GM12865 (cell line): ENCODE measurements at places on chromosomes 12 and 14.

- no peak for DNase-seq
Measured at GRCh38 chr14:66701813-66702212, 193.9 kb downstream of the GPHN start.

DNA sequence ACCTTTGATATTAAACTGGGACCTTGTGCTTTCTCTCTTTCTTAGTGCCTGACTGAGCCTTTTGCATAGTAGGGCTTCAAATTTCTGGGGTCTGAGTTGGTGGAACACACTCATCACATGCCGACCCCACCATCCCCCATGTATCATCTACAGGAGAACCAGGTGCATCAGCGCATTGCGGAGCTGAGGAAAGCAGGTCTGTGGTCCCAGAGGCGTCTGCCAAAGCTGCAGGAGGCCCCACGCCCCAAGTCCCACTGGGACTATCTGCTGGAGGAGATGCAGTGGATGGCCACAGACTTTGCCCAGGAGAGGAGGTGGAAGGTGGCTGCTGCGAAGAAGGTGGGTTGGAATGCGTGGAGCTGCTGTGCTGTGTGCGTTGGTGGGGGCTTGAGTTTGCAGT, 37.8 kb downstream of the EP400 start:
- no peak for DNase-seq

DNA sequence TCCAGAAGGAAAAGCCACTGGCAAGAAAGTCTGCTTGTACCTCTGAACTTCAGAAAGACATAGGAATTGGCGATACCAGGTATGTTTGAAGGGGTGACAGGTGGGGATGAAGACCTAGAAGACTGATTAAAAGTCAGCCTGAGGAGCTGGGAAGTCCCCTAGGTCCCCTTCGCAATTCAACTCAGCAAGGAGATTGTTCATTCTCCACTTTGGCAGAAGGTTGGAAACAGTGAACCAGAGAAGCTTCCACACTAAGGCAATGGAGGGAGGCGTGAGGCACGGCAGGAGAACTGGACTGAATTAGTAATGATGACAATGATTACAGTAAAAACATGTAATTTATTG, 240.3 kb upstream of the TMPO start:
- no peak for DNase-seq

GRCh38 chr12:94628819-94629472, 21.4 kb downstream of the TMCC3 start:
- no peak for DNase-seq

- DNase-seq: no peak
Measured at GRCh38 chr12:74685385-74685784, 147.8 kb downstream of the ATXN7L3B start.

DNA sequence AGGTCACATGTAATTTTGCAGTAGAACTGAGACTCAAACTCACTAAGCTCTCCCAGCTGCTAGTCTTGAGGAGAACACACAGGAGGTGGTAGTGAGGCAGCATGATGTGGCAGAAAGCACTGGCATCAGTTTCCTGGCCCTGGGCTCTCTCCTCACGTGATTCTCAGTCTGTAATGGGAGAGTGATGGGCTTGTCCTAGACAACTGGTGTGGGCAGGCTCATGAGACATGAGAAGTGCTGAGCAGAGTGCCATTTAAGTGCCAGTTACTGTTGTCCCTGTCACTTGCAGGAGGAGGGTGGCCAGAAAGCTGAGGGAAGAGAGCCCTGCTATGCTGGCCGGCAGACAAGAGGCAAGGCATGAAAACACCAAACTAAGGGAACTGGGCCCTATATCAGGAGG, 48.5 kb upstream of the OVCH1 start:
- DNase-seq: no peak

DNA sequence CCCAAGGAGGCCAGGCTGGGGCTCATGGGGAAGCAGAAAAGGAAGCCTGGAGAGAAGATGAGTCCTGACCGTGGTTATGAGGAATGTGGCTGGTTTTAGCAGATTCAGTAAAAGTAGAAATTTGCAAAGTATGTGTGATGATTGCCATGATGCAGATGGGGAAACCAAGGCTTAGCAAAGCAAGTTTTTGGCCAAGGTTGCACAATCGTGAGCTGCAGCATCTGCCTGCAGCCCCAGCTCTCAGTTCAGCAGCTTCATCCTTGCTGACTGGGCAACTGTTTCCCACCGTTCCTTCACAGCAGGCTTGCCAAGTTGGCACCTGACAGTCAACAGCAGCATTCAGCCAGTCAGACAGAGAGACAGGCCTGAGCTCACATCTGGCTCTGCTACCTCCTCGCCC, 656.7 kb downstream of the MED13L start:
- no peak for DNase-seq

DNA sequence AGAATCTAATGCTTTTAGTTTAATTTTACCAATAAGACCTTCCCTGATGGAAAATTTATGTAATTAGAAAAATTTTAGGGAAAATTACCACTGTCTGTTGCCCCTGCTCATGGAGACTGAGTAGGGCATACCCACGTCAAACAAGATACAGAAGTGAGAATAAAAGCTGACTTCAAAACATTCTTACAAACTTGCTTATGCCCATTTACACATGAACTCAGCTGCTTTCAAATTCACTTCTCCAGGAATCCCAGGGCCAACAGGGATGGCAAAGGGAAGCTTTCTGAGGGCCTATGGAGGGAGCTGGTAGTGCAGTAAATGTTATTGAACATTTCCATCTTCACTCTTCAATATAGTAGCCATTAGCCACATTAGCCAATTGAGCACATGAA, 4.8 kb upstream of the NINJ2 start:
- DNase-seq: peak; percentile 22

GRCh38 chr14:56299306-56299984, 181.2 kb downstream of the PELI2 start:
- DNase-seq: no peak

GRCh38 chr12:1907652-1908611, 10.5 kb downstream of the CACNA2D4 start:
- DNase-seq: no peak

GRCh38 chr12:53532524-53533445, 25.5 kb upstream of the NPFF start:
- DNase-seq: no peak

- DNase-seq: no peak
Measured at GRCh38 chr12:18752947-18753346, 15.0 kb downstream of the CAPZA3 start.

DNA sequence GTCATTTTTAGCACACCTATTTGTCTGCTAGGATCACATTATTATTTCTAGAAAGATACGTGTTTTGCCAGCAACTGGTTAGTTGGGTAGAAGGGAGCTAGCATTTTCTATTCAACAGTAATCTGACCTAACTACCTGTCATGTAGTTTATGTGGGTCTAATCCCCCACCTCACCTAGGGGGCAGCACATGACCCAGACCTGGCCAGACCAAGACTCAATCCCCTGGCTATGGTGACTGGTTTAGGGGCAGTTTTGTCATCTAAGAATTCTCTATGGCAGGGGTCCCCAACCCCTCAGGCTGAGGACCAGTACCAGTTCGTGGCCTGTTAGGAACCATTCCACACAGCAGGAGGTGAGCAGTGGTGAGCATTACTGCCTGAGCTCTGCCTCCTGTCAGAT, 29.5 kb upstream of the EVL start:
- DNase-seq: no peak

DNA sequence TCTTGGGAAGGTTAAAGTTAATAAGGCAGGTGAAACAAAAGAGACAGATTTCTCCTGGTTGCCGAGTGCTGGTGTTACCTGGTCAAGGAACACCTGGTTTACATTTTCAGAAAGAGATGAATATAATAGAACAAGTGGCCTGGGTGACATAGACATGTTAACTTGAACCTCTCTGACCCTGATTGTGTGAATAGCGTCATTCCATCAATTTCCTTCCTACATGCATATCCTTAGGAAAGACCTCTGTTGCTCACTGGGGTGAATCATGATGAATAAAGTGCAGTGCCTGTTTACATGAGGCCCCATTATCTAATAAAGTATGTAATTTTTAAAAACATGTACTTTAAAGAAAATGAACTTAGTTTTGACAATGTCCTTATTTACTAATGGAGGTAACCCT, 1822.9 kb upstream of the FLRT2 start:
- no peak for DNase-seq

- DNase-seq: no peak
Measured at GRCh38 chr12:106934277-106934676, 21.4 kb upstream of the TMEM263 start.

- DNase-seq: no peak
Measured at GRCh38 chr12:23893611-23894010, 55.9 kb downstream of the SOX5 start.

DNA sequence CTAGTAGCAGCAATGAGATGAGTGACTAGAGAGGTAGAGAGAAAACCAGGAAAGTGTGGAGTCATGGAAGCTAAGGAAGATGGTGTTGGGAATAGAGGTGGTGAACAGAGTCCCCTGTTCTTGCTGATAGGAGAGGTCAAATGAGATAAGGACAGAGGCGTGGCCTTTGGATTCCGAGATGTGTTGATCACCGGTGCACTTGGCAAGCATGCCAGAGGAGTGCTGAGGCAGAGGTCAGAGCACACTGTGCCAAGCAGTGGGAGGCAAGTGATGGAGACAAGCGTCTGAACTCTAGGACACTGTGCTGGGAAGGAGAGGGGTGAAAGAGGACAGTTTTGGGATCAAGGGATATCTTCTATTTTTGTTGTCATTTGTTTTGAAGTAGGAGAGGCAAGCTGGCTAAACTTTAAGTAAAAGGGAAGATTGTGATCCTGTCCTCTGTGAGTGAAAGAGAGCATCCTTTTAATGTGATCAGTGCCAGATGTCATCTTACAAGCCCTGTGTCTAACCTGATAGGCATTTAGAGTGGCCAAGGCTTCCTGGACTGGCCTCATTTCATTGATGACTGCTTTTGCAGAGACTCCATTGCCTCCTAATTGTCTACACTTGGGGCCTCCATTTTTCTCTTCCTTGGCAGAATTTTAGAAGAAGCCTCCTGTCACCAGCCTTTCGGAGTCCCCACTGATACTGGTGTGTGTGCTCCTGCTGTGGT, 336.4 kb downstream of the CACNA1C start:
- DNase-seq: no peak

- no peak for DNase-seq
Measured at GRCh38 chr14:89543425-89543790, 126.4 kb upstream of the FOXN3 start.

DNA sequence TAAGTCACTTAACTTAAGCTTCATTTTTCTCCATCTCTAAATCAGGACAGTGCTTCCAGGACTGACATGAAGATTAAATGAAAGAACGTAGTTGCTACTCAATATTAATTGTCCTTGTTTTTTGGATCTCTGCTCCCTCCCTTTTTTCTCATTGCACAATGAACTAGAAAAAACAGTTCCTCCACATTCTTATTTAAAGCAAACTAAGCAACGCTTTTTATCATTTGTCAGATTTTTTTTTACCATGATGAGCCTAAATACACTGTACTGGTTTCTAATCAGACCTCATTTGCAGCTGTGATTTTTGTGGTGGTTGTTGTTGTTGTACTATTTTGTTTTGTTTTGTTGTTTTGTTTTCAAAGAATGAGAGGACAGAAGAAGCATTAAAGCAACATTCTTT, 23.2 kb upstream of the PARP11 start:
- no peak for DNase-seq

DNA sequence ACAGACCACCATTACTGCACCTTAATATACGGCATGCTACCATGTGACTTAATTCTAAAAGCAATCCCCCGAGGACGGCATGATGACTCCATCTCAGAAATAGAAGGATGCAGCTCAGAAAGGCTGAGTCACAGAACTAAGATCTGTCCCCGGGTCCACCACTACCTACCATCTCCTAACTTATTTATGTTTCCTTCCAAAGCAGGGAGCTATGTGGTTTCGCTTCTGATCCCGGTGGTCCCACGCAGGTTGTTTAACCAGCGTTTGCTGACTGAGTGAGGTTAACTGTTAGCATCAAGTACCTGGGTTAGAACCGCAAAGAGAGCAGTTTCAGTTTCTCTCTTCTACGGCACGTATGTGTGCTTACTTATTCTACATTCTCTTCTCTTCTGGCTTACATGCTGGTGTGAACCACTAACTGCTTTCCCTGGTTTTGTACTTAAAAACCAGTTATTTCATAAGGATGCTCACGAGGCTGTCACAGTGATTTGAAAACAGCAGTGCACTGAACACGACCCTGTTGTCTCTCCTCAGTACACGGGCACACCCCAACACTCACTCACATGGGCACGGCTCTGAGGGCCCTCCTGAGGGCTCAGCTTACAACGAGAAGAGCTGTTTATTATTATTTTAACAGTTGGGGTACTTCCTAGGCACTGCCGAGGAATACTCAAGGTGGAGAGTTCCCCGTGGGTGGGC, 66.7 kb downstream of the CCDC88C start:
- DNase-seq: peak; percentile 92

DNA sequence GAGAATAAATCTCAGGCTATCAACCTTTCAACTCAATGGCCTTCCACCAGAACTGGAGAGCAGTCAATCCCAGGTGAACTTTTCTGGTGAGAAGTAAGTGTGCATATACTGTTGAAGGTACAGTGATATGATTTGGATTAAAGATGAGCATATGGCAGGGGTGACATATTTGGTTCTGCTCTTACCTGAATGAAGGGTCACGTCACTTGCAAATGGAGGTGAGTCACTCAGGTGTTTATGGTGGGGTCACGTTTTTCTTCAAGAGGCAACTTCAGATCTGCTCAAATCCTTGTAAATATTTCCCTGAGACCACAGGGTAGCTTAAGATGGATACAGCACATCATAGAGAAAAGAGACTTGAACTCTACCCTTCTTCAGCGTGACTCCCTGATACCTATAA, 143.2 kb downstream of the BRMS1L start:
- DNase-seq: no peak
